ENCODE measurements at places on chromosomes 1 and 21. TPM values are rescaled to one million over a fixed set of nuclear protein-coding genes. Genes with fewer than 3 reads are reported as not detected.

DNA sequence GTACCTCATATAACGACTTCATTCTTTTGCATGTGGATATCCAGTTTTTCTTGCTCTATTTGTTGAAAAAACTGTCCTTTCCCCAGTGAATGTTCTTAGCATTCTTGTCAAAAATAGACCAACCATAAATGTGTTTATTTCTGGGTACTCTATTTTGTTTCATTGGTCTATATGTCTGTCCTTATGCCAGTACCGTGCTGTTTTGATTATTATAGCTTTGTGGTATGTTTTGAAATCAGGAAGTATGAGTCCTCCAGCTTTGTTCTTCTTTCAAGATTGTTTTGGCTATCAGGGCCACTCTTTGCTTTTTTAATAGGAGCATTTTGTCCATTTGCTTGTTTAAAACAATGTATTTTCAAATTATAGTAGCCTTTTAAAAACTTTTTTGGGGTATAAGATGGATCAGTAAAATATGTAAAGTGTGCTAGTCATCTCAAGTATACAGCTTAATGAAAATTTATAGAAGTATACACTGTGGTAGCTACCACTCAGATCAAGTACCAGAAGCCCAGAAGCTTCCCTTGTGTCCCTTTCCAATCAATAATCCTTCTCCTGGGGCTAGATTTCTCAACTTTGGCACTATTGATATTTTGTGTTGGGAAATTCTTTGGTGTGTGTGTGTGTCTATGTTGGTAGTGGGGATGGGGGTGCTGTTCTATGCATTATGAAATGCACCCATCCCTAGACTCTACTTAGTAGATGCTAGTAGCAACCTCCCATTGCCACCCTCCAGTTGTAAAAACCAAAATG lies 16.8 kb downstream of the MROH7 start:
- no peak for DNase-seq

GRCh38 chr1:13573586-13573985 lies 10.0 kb upstream of the PDPN start:
- DNase-seq, result no peak

DNA sequence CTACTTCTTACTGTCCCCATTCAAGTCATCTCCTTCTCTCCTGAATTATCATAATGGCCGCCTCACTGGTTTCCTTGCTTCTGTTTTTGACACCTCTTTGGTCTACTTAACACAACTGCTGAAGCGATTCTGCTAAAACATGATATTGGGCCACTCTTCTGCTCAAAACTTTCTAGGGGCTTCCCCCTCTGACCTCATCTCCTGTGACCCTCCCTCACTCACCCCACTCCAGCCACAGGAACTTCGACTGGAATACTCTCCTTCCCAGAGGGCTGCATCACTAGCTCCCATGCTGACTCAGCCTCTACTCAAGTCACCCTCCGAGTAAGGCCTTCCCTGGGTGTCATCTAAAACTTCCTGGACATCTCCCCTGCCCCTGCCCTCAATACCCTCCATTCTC lies 35.7 kb downstream of the NRIP1 start:
- no peak for DNase-seq

GRCh38 chr1:57857809-57858208 lies 433.9 kb upstream of the DAB1 start:
- DNase-seq, result no peak

DNA sequence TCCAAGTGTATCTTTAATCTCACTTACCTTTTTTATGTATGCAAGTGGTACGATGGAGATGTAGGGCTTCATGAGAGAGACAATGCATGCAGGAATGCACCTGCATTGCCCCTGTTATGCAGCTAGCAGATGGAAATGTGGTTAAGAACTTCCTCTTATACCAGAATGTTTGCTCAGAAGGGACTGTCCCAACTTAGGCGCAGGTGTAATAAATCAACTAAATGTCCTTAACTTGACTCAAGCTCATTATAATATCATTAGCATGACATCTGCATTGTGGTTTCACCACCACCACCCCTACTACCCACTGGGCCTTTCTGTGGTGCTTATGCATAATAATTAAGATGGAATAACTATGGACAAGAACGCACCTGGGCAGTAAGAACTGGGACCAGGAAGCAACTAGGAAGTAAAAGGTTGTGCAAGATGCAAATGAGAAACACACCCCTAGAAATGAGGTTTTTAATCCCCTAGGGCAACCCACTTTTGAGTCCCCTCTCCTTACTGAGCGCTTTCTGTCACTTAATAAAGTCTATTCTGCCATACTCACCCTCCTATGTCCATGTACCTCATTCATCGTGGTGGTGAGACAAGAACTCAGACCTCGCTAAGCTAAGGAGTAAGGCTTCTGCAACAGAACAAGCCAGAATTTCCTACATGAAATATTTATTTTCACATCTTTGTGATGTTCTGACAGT lies 1103.3 kb upstream of the B3GALT2 start:
- DNase-seq, result no peak

GRCh38 chr1:74583397-74583796 lies 71.0 kb upstream of the LRRC53 start:
- no peak for DNase-seq

DNA sequence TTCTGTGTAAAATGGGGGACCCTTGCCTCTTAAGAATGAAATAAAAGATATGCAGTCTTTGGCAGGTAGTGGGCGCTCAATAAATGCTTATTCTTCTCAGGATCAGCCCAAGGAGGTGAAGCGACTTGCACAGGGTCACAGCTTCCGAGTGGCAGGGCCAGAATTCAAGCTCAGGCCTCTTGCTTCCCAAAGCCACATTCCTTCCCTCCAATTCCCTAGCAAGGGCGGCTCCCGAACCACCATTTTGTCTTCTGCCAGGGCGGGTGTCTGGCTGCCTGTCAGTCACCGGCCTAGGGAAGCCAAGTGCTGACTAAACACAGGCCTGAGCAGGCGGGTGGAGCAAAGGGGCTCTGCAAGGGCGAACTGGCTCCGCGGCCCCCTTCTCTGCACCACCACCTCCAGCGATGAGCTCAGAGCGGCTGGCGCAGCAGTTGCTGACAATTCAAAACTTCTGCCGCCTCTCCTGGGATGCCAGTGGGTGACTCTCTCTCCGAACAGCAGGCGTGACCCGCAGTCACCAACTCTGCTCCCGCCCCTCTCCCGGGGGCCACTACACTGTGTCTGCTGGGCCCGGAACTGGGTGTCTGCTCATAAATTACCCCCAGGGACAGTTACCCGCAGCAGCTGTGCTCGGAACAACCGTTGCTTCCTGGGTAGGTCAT lies 10.8 kb downstream of the GPR3 start:
- no peak for DNase-seq

SKI gene
- 218 TPM for total RNA-seq

ID3 gene
- 81.3 TPM for total RNA-seq

SLC30A10 gene
- total RNA-seq, result 0.06 TPM

Measured in T-cell (primary cell).